Liver (tissue), 10 donors: ENCODE measurements at places on chromosomes 13 and 19.
A peak's percentile ranks its signal among the peaks of the same experiment; 100 is the strongest.

GRCh38 chr13:44758630-44759383 is 182.7 kb upstream of the TSC22D1 start:
- no peak for DNase-seq

GRCh38 chr19:5947435-5947834 is 30.5 kb downstream of the RANBP3 start:
- no peak for DNase-seq

DNA sequence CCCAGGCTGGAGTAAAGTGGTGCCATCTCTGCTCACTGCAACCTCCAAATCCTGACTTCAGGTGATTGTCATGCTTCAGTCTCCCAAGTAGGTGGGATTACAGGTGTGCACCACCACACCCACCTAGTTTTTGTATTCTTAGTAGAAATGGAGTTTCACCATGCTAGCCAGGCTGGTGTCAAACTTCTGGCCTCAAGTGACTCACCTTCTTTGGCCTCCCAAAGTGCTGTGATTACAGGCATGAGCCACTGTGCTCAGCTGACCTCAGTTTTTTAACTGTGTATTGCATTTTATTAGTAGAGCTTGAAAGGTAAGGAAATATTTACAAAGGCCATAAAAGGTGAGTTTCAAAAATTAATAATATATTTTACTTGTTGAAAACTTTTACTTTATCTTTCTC is 2.3 kb downstream of the ZNF726 start:
- no peak for DNase-seq

- DNase-seq: no peak
These were observed 2.9 kb downstream of the LSM7 start for GRCh38 chr19:2325281-2326046.

GRCh38 chr13:51772781-51773180 is 31.2 kb downstream of the DHRS12 start:
- no peak for DNase-seq

- no peak for DNase-seq
These were observed 74.7 kb downstream of the KLF5 start for GRCh38 chr13:73133531-73133930.

DNA sequence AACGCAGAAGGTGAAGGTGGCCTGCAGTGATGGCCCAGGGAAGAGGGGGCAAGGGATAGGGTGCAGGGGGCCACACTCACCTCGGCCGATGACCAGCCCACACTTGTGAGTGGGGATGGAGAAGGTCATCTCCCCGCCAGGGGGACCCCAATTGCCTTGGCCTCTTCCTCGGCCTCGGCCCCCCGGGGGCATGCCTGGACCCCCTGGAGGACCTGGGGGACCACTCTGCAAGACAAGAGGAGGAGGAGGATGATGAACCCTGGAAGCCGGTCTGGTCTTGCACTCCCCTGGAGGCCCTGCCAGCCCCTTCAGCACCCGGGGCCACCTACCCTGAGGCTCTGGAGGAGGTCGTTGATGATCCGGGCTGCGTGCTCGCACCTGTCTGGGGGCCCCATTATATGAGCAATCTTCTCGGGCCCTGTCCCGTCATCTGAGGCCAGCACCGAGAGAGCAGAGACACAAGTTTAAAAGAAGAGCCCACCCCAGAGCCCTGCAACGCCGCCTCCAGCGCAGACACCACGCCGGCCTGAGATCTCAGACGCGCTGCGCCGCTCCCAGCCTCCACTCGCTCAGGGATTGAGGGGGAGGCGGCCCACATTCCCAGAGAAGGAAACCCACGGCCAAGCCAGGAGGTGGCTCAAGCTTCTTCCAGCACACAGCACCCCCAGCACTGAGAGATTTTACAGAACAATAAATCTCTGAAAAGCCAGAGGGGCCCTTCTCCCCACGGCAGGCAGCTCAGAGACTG is 7.8 kb downstream of the KHSRP start:
- DNase-seq: no peak

DNA sequence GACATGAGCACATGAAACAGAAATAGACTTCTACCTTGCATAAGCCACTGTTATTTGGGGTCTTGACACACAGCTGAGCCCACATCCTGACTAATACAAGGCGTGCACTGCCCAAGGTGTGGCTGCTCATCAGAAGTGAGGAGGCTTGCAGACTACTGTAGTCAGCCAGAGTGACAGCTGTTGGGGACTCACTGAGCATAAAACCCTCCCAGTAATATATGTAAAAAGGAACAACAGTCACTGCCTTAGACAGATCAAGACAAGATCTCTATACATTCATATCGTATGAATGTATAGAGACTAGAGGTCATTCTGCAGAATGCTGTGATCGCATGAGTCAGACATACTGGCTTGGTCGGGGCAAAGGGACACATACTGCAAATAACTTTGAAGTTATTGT is 4.1 kb upstream of the C1QTNF9B start:
- no peak for DNase-seq

GRCh38 chr19:46714444-46715106 is 2.3 kb downstream of the PRKD2 start:
- no peak for DNase-seq

DNA sequence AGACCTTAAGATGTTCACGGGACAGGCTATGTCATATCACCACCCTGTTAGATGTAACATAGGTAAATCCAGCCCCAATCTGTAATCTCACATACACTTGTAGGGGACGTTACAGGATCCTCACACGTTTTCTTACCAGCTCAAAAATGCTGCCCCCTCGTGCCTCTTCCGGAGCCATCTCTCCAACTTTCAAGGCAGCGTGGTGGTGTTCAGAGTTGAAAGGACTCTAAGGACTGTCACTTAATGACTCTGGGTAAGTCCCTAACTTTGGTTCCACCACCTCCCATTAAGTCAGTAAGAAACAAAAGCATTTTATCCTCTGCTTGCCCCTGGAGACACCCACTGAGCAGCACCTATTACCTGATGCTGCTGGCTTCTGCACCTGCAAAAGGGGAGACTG is 4.4 kb downstream of the MED26 start:
- DNase-seq: no peak

- DNase-seq: no peak
These were observed 109.9 kb downstream of the COL4A1 start for GRCh38 chr13:110197026-110197425.

DNA sequence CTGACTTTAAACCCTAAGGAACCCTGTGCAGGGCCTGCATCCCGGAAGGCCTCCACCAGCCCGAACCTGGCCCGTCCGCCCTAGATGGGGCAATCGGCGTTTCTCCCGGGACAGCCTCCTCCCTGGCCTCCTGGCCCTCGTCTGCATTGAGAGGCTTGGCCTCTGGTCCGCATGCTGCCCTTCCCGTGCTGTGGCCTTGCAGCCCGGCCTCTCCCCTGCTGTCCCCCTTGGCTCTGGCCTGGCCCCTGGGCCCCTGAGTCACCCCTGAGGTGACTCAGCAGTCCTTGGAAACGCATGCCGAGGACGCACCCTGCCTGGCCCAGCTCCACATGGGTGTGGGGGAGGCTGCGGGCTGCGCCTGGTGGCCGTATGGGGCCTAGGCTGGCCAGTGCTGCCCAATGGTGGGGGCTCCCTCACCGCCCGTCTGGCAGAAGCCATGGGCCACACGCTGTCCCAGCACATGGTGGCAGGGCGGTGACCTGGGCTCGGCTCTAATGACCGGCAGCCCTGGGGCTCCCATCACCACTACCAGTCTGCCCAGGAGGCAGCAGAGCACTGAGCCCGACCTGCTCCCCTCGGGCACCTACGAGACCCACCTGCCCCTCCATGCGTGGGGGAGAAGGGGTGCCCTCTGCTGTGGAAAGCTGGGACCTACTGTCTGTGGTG is 25.7 kb downstream of the SH3GL1 start:
- peak; percentile 85 for DNase-seq

DNA sequence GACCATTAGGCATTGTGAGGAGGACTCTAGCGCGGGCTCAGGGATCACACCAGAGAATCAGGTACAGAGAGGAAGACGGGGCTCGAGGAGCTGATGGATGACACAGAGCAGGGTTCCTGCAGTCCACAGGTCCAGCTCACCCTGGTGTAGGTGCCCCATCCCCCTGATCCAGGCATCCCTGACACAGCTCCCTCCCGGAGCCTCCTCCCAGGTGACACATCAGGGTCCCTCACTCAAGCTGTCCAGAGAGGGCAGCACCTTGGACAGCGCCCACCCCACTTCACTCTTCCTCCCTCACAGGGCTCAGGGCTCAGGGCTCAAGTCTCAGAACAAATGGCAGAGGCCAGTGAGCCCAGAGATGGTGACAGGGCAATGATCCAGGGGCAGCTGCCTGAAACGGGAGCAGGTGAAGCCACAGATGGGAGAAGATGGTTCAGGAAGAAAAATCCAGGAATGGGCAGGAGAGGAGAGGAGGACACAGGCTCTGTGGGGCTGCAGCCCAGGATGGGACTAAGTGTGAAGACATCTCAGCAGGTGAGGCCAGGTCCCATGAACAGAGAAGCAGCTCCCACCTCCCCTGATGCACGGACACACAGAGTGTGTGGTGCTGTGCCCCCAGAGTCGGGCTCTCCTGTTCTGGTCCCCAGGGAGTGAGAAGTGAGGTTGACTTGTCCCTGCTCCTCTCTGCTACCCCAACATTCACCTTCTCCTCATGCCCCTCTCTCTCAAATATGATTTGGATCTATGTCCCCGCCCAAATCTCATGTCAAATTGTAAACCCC is 2.8 kb upstream of the CEACAM5 start:
- DNase-seq: peak; percentile 41

DNA sequence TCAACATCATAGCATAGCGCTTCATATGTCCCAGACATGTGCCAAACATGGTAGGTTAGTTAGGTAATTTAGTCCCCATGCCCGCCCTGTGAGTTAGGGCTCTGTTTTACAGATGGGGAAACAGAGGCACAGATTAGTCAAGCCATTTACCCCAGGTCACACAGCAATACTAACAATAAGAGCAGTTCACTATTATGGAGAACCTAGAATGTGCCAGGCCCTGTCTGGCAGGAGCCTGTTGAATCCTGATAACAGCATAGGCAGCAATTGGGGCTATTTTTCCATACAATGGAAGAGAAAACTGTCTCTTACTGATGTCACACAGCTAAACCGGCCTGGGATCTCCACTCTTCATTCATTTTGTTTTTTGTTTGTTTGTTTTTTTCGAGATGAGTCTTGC is 6.5 kb upstream of the PPP1R37 start:
- no peak for DNase-seq

DNA sequence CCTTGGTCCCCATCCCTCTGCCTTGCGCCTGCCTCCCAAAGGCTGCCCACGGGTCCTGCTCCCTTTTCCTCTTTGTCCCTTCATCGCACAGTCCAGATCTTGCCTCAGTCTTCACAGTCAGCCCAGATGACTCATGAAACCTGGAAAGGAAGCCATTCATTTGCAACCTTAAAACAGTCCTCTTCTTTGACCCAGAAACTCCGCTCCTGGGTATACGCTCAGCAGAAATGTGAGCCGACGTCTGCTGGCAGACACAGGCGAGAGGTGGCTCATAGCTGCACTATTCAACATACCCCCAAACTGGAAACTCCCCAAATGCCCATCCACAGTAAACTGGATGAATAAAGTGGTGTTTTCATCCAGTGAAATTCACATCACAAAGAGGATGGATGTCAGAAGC is 13.6 kb upstream of the PEPD start:
- DNase-seq: no peak

DNA sequence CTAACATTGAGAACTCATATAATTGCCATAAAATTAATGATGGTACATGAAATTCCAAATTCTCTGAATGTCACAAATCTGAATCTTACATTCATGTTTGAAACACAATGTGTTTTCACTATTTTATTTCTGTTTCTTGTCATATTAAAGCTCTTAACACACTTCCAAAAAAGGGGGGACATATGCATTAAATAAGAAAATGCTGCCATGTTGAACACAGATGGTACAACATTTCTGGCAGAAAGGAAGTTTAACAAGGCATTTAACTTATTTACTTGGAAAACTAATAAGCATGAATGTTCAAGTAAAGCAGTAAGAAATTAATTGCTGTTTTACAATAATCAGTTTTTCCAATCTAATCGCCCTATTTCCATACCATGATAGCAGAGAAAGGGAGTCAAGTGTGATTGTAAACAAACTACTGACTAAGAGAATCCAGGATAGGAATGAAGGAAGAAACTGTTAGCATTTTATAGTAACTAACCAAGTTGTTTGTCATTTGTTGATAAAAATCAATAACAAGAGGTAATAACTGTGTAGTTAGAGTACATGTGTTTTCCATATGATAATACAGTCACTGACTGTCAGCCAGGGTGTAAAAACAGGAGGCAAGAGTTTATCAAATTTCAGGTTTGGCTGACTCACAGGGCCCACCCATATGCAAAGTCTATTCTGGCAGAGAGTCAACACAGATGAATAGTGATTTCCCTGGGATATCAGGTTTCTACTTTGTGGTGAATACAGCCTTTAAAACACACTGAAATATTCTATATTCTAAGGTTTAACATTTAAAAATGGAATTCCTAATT is 5.7 kb upstream of the FOXO1 start:
- no peak for DNase-seq

- DNase-seq: peak; percentile 70
These were observed 17.8 kb downstream of the SPC24 start for GRCh38 chr19:11137542-11138384.

DNA sequence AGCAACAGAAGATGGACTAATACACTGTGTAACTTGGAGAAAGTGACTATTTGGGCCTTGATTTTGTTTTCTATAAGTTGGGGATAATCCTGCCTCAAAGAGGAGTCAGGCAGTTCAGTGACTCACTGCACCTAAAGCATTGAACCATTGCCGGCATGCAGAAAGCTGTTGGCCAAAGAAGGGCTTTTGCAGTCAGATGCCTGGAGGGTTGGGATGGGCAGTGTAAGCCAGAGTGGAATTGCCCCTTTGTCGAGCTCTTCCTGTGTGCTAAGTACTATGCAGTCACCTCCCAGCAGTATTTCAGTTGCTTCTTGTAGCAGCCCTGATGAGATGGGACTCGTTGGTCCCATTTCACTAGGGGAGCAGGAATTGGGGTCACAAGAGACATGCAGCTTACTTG is 11.1 kb downstream of the ZNF473 start:
- no peak for DNase-seq

DNA sequence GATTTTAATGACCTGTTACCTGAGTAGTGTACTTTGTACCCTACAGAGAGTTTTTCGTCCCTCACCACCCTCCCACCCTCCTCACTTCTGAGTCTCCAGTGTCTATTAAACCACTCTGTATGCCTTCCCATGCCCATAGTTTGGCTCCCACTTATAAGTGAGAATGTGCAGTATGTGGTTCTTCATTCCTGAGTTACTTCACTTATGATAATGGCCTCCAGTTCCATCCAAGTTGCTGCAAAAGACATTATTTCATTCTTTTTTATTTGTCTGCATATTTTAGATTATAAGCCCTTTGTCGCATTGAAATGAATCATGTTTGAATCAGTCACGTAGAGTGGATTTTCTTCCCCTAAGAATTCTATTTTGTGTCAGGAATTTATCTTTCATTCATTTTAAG is 12.2 kb upstream of the HTR2A start:
- DNase-seq: no peak

GRCh38 chr13:88622362-88622973 is 951.3 kb downstream of the SLITRK5 start:
- no peak for DNase-seq

DNA sequence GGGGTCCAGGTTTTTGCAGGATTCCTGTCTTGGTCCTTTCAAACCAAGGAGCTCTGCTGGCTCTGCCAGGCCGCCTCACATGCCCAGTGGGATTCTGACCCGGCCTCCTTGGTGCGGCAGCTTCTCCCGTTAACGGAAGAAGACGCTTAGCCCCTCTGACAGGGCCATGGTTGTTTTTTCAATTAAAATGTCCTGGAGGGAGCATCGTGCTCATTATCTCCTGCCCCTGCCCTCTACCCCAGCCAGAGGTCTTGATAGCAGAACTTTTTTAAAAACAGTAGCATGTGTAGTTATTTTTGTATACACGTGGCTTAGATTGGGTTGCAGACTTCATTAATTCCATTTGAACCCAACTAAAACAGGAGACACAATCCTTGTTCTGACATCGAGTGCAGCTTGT is 11.5 kb upstream of the RPS15 start:
- no peak for DNase-seq
